ENCODE measurements at places on chromosomes 2 and 18.

DNA sequence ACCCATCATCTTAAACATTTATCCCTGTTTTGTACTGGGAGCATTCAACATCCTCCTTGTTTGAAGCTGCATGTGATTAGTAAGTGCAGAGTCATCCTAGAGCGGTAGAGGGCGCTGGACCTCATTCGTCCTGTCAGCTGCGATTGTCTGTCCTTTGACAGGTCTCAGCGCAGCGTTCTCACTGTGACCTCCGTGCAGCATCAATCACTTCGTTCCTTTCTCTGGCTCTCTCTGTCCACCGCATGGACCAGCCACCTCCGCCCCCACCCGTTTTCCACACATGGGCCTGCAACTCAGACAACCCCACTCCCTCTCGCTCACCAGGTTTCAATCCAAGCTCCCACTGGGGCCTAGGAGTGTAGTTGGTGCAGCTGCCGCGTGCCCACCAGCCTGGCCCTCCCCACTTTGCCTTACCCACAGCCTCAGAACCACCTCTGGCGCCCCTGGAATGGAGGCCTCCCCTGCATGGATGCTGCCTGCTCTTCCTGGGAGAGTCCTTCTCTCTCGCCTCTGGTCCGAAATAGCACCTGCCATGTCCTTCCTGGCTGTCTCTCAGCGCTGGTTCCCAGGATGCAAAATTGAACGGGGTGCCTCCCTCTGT lies 90.5 kb downstream of the NDUFA10 start:
- peak; percentile 30 for DNase-seq

- DNase-seq, result no peak
Observed at GRCh38 chr2:157479081-157480027, 35.5 kb upstream of the CYTIP start.

GRCh38 chr2:17915099-17915498 lies 36.6 kb downstream of the KCNS3 start:
- DNase-seq, result no peak

DNA sequence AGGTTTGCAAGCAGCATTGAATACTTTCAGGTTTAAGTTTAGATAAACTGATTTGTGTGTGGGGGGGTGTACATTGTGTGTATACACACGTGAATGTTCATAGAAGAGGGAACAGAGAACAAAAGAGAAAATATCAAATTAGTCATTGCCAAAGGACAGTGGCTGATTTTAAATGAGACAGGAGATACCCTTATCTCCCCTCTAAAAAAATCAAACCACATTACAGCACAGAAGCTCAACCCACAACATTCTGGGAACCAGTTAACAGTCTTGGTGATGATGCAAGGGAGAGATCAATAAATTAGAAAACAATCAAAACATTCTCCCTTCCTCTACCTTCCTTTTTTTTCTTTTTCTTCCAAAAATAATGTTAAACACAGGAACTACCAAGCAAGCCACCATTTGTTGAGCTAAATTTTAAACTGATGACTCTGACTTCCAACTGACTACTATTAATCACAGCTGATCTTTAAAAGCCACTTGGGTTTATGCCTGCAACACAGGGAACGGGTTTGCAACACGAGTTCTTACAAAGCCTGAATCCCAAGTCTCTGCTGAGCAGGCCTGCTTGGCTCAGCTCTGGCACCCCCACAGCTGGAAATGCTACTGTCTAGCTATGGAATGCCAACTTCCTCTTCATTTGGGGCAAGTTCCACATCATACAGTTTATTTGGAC lies 119.2 kb upstream of the ACVR1C start:
- DNase-seq, result no peak

GRCh38 chr18:32669549-32670165 lies 103.2 kb downstream of the KLHL14 start:
- no peak for DNase-seq

DNA sequence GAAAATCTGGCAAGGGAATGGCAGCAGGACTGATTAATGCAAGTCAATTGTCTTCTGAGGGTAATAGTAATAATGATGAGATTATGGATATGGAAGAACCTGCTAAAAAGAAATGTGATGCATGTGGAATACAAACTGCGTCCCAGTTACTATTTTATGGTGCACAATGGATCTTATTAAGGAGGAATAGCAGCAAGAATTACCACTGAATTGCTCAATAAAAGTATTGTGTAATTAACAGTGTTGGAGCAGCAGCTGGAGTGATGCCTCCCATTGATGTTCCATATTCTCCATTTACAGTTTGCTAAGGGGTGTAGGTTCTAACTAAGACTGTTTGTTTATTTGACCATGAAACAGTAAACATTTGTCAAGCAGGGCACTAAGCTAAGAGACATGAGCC lies 167.9 kb downstream of the HRH4 start:
- DNase-seq, result no peak

DNA sequence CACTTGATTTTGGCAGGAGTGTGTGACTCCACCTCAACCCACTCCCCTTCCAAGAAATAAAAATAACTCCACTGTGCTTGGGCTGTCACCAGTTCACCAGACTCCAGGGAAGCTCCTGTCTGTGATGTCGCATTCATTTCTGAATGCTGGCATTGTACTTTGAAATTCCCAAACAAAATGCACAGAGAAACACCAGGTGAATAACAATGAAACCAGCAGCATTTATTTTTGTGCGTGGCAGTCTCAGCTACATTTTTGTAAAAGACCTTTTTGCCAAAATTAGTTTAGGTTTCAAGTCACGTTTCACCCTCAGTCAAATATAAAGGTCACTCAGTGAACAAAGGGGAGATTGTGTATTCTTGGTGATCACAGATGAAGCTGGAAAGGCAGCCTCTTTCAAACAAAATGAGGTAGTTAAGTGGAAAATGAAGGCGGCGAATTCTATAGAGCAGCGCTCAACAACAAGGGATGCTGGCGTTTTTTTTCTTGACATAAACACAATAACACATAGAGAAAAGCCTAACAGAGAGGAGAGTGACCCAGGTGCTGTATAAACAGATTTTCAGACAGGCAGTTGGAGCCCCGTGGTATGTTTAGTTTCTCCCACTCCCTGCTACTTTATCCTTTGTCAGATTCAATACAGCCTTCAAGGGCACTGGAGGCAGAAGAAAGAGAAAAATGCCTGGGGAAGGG lies 210.3 kb upstream of the GCFC2 start:
- DNase-seq, result no peak

GRCh38 chr2:19933351-19933981 lies 31.7 kb upstream of the TTC32 start:
- DNase-seq, result no peak

DNA sequence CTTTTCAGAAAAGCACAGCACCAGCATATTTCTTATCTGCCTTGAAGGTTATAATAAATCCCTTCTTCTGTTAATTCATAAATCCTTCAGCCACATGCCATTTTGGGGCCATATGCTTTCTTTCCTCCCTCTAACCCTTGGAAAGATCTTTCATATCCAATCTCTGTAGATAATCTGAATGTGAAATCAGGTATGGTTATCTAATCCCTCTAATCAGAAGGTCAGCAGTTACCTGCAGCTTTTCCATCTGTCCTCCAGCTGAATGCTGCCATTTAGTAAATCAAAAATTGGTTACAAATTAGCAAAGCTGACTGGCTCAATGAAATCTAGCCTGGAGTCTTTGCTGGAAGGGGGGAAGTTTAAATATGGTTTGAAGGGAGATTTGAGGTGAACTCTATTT lies 230.5 kb downstream of the PIK3C3 start:
- DNase-seq, result no peak

DNA sequence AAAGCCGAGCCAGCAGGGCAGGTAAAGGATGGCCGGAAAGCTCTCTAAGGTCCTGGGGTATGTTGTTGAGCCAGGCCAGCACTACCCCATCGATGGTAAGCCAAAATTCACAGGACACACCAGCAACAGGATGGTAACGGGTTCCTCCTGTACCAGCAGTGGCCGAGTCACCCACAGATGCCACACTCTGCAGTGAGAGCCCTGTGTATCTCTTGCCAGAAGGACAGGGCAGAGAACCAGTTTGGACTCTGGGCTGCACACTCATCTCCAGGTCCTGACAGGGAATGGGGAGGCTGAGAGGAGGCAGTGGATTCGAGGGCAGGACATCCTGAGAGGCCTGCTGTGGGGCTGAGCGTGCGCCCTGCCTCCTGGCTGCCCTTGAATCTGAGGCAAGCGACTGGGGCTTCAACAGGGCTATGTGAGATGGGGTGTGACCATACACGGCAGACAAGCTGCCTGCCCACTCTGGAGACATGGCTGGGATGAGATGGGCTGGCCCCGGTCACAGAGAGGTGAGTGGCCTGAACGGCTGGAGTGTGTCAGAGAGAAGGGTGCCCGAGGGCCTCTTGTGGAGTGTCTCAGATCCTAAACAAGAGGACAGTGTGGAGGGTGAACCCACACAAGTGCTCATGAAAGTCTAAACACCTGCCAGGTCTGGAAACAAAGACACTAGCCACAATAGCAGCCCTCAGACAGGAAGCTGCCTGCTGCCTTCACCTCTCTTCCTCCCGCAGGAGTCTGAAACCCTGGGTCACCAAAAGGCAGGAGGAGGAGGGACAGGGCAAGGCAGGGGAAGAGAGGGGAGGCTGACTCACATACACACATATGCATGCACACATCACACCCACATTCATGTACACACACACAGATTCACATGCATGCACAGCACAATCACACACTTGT lies 182.3 kb downstream of the LOXHD1 start:
- no peak for DNase-seq

DNA sequence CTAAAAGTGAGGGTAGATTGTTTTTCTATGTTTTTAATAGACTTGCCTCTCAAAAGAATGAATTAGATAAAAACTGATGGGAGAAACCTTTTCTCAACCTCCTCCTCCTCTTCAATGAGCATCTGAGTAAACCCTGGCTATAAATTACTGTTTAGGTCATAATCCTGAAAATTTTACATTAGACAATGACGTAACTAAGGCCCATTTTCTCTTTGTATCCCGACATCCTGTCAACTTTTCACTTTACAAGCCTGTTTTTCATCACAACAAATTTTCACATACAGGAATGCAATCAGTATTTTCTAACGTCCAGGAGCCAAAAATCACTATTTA lies 1.3 kb downstream of the SPIRE1 start:
- no peak for DNase-seq

DNA sequence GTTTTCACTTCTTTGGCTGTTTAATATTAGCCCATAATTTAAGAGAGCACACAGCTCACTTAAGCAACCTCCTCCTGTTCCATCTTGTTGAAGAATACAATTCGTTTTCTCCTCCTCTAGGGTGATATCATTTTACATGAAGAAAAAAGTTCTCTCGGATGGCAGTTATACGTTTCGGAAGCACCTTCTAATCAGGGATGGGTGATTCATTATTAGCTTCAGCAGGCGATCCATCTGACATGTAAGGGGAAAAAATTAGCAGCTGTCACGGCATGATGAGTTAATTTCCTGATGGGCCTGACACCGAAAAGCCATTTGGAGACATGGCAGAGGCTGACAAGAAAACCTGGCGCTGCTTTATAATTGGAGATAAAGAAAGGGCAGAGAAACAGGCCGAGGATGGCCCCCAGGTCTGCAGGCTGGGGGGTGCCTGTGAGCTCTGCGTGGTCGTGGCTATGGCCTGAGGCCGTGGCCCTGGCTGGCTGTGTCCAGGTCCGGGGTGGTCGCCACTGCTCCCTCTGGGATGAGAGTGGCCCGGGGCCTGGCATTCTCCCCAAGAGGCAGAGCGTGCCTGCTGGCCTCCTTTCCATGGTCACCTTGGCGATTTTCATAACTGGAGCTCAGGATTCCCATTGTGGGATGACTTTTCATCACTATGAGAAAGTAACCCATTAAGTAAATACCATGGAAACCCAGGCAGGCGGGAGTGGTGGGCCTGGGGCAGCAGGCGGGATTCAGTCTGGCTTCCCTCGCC lies 140.1 kb downstream of the PTGR3 start:
- no peak for DNase-seq

GRCh38 chr18:58593938-58594337 lies 35.0 kb downstream of the ALPK2 start:
- no peak for DNase-seq

DNA sequence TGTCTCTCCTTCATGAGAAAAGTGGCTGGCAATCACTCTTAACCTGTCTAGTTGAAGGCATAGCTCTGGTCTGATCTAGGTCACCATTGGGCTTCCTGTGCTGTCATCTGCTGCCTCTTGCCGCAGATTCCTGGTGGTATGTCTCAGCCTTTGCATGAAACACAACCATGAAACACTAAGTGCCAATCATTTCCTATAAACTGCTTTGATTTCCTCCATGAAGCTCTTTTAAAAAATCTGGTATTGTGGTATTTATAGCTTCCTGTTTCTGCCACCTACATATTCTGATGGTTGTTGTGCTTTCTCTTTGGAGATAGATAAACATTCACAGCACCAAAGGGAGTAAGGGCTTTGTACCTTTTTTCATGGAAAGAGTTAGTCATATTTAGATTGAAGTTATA lies 120.0 kb upstream of the EPC2 start:
- DNase-seq, result peak; percentile 70
